IMR-90 (cell line): ENCODE measurements at places on chromosomes 6 and 20.

- DNase-seq, result no peak
Measured at GRCh38 chr6:134182528-134182927, 130.1 kb upstream of the SLC2A12 start.

DNA sequence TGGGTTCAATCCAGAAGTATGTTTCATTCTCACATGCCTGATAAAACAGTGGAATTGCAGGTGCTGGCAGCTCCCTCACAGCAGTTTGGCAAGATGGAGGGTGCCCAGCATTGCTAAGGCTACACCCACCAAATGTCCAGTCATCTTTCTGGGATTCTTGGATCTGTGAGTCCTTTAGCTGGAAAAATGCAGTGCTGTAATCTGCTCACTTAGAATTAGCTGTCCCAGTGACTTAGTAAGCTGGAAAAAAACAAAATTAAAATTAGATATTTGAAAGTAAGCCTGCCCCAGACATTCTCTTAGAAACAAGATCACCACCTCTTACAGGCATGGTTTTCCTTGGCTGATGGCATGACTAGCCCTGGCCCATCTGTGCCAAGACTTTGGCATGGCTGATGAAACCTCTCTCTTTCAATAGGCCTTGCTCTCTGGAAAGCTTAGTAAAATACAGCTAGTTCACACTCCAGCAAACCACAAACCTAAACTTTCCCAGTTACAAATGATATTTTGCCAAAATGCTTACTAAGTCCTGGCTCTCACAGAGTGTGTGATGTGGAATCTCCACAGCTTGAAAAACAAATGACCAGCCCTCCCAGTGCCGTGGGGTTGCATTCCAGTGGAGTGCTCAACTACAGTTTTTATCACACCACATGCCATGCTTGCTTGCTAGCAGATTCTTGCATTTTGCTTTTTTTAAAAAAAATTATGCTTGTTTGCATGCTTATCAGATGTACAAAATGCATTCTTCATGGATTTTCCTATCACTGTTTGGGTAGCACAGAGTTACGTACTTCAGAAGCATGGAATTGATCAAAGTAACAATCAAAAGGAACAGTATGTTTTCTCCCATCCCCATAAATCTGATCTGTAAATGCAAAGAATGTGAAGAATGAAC lies 261.5 kb downstream of the EYA4 start:
- DNase-seq, result peak; percentile 94

GRCh38 chr6:125888989-125889656 lies 67.4 kb upstream of the HINT3 start:
- DNase-seq, result peak; percentile 40

- DNase-seq, result peak; percentile 53
Measured at GRCh38 chr6:41706876-41707564, 28.4 kb downstream of the TFEB start.

GRCh38 chr6:116253505-116254296 lies at the start of gene TSPYL4:
Gene TSPYL4 (minus strand): TSS chr6:116254075. CDS start chr6:116254008, 67 bp downstream.
- peak; percentile 97 for DNase-seq
